Stimulated activated CD4-positive, alpha-beta T cell treated with anti-CD3 and anti-CD28 coated beads, TNF-alpha, amount 100 ng/mL, for 1 hour (primary cell): ENCODE measurements at places on chromosomes 12 and 14.

GRCh38 chr14:61643555-61643954, 51.8 kb upstream of the HIF1A start:
- DNase-seq, result no peak

GRCh38 chr14:71658261-71658860, 273.9 kb upstream of the RGS6 start:
- no peak for DNase-seq

- DNase-seq, result no peak
Measured at GRCh38 chr12:4482936-4483335, 37.3 kb upstream of the FGF6 start.

DNA sequence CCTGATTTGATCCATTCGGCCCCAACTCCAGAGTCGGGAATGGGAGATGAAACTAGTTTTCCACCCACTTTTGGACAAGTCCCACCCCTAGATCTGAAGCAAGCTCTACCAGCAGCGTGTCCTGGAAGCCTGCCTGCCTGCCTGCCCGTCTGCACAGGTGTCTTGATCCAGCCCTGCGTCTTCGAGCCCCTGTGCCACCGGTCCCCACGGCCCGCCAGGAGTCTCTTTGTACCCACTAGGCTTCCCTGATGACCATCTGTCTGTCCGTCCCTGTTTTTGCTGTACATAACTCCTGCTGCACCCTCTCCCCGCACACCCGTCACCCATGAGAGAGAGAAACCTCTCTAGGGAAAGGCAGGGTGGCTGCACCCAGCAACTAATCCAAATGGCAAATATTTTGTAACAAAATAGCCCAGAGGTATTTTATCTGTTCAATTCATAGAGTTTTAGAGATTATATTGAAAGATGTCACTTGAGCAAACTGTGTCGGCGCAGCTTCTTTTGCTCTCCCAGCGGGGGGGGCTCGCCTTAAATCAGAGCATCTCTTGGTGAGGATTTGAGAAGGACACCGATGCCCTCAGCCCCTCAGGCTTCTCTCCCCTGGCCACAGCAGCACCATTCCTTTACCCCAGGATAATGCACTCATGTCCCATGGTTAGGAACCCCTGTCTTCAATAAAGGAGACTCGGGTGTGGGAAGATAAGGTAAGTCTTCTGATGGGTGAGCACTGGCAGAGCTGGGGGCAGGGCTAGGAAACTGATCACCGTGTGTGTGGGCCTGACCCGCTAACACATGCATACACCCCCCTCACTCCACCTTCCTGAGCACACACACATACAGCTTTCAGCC, 35.8 kb downstream of the SLC6A12 start:
- no peak for DNase-seq

GRCh38 chr12:127455347-127456265, 811.4 kb upstream of the TMEM132C start:
- no peak for DNase-seq

- no peak for DNase-seq
Measured at GRCh38 chr12:105888696-105889095, 250.1 kb downstream of the NUAK1 start.

DNA sequence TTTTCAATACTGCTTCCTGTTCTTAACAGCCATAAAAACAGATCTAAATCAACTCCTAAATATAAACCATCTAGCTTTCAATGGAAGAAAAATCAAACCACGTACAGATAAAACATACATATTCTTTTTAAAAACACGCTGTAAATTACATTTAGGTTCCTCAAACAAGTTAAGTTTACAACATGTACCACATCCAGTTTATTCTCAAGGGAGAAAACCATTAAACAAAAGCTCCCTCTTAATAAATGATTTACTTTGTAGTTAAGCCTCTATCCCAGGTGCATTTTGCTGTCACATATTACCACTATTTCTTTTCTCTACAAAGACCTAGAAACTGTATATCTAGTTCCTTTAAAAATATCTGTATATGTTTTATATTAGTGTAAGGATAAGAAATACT, 3.1 kb downstream of the NUMB start:
- DNase-seq, result no peak

DNA sequence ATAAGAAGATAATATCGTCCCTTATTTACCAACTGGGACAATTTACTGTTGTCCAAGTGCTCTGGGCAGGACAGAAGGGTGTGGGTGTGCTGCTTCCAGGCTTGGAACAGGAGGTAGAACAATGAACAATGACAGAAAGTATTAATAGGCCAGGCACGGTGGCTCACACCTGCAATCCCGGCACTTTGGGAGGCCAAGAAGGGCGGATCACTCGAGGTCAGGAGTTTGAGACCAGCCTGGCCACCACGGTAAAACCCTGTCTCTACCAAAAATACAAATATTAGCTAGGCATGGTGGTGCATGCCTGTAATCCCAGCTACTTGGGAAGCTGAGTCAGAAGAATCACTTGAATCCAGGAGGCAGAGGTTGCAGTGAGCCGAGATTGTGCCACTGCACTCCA, 2.5 kb downstream of the IFI27 start:
- DNase-seq, result no peak

GRCh38 chr14:23047034-23047634, 5.1 kb downstream of the PSMB11 start:
- DNase-seq, result no peak

- no peak for DNase-seq
Measured at GRCh38 chr14:59020382-59020781, 168.1 kb upstream of the DAAM1 start.

GRCh38 chr12:57521525-57522010, 1.1 kb upstream of the MBD6 start:
- no peak for DNase-seq

- DNase-seq, result no peak
Measured at GRCh38 chr12:7905071-7905470, 30.9 kb downstream of the SLC2A3 start.

- DNase-seq, result no peak
Measured at GRCh38 chr14:59202031-59202430, 13.6 kb downstream of the DAAM1 start.
